ENCODE measurements at places on chromosomes 3 and 15.

- no peak for DNase-seq
Measured at GRCh38 chr3:147655236-147655635, 246.1 kb downstream of the ZIC1 start.

DNA sequence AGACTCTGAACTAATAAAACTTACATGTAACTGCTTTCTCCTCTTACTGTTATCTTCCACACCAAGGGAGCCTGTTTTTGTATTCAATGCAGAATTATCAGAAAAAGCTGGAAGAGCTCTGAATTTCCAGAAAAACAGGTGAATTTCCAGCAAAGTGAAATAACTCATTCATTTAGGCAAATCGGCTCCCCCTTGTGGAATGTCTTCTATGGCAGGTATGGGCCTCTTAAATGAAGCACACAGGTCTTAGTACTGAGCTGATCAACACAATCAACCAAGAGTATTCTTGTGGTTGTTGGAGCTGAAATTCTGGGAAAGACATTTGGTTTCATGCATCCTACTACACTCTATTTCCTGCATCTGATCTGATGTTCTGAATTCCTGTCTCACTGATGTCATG, 31.0 kb upstream of the PTPRG start:
- DNase-seq: peak; percentile 39

- no peak for DNase-seq
Measured at GRCh38 chr15:84859144-84859543, 25.3 kb upstream of the SLC28A1 start.

DNA sequence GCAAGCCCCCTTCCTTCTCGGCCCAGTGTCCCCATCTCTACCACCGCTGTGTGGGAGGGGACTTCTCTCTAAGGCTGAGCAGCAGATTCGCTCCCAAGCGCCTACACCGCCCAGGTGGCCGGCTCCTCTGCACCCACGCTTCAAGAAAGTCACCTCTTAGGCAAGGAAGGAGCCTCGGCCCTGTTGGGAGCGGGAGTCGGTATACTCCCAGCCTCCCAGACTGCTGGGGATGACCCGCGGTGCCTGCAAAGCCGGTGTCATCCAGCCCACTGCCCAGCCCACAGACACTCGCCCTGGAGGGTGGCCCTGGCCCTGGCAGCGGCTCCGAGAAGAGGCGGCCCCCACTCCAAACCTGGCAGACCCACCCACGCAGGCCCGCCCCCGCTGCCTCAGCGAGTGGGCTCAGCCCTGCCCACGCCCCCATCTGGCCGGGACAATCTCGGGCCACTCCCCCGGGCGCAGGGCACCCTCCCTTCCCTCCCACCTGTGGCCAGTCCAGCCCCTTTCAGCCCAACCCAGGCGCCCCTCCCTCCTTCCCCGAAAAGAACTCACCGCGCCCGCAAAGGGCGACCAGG, 396 bp downstream of the CHRNB4 start:
- DNase-seq: no peak

DNA sequence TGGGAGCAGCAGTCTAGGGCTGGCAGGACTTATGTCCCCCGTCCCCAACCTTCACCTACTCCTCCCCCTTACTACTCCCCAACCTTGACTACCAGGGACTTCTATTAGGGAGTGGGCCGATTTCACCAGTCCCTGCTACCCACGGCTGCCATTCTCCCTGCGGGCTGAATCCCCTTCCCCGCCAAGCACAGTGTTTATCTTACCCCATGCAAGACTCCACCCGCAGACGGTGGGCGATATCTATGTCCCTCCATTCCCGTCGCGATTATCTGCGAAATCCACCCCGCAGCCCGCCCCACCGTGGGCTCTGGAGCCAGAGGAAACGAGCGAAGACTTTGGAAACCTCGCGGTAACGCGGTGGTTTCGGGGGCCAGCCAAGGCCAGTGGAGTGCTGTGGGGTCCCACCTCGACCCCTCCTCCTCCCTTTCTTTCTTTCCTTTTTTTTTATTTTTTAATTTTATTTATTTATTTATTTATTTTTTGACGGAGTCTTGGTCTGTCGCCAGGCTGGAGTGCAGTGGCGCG, 4.7 kb downstream of the ISLR2 start:
- no peak for DNase-seq

DNA sequence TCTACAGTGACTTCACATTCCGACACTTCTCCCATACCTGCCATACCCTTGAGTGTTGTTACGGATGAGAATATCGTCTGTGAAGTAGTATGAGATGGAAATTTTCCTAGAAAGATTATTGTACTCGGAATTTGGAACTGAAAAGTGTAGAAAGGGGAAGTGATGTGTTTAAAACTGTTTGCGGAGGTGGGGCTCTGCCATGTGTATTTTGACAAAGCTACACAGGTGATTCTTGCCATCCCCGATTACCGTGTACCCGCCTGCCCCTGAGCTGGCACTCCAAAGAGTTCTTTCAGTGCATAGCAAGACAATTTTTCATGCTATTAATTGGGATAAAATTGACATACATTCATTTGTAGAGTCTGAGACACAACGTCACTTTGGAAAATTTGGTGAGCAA, 81.7 kb downstream of the OPA1 start:
- no peak for DNase-seq
